ENCODE measurements at places on chromosomes 1 and 21.

DNA sequence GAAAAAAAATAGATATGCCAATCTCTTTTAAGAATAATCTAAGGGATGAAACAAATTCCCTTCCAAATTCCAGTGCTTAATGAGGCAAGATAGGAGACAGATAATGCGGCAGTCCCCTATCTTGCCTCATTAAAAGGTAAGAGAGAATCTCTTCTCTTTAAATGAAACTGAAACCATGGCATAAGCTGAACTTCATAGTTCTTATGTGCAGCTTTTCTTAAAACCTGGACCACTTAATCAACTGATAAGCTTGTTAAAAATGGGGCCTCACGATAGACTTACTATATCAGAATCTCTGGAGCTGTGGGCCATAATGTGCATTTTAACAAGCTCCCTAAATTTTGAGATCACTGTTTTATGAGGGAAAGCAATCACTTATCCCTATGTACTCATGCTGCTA, 79.2 kb downstream of the NIBAN1 start:
- no peak for DNase-seq

- DNase-seq, result no peak
Observed at GRCh38 chr1:207747627-207748492, 4.0 kb upstream of the CD46 start.

GRCh38 chr1:192786576-192786975, 22.3 kb upstream of the RGS2 start:
- no peak for DNase-seq

DNA sequence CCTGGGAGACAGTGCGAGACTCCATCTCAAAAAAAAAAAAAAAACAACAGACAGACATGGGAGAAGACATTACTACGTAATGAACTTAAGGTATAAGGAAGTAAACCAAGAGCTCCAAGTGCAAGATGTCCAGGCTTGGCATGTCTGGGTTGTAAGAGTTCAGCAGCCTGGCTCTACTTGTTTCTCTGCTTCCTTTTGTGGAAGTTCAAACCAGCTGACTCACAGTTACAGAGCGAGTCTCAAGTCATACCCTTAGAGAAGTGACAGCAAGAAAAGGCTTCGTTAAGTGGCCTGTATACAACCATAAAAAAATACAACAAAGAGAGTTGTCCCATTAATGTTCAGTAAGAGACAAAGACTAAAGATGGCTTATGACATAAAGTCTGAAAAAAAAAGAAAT, 1.3 kb downstream of the RIT1 start:
- DNase-seq, result no peak

GRCh38 chr1:172668097-172668496, 9.2 kb downstream of the FASLG start:
- DNase-seq, result no peak

DNA sequence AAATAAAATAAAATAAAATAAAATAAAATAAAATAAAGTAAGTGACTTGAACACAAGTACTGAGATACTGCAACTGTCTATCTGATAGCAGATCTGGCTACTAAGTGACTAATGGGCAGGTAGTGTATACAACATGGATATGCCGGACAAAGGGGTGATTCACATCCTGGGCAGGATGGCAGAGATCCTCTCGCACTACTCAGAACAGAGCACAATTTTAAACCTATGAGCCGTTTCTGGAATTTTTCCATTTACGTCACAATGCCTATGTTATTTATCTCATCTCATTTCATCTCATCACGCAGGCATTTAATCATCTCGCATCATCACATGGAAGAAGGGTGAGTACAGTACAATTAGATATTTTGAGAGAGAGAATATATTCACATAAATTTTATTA, 233.3 kb upstream of the COA6 start:
- no peak for DNase-seq

DNA sequence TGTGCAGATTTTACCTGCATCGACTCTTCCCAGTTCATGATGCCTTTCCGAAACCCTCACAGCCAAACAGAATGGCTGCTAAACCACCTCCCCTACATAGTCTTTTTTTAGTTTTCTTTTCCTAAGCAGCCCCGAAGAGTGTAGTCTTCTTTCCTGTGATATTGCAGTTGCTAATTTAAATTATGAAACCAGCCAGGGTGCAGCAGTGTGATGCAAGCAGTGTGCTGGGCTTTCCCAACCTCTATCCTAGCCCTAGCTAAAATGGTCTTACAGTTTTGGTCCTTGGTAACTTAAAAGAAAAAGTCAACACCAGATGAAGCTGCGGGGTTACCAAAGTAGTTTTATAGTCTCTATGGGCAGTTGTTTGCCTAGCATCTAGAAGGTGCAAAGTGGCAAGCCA, 82.0 kb upstream of the GCLM start:
- DNase-seq, result no peak

DNA sequence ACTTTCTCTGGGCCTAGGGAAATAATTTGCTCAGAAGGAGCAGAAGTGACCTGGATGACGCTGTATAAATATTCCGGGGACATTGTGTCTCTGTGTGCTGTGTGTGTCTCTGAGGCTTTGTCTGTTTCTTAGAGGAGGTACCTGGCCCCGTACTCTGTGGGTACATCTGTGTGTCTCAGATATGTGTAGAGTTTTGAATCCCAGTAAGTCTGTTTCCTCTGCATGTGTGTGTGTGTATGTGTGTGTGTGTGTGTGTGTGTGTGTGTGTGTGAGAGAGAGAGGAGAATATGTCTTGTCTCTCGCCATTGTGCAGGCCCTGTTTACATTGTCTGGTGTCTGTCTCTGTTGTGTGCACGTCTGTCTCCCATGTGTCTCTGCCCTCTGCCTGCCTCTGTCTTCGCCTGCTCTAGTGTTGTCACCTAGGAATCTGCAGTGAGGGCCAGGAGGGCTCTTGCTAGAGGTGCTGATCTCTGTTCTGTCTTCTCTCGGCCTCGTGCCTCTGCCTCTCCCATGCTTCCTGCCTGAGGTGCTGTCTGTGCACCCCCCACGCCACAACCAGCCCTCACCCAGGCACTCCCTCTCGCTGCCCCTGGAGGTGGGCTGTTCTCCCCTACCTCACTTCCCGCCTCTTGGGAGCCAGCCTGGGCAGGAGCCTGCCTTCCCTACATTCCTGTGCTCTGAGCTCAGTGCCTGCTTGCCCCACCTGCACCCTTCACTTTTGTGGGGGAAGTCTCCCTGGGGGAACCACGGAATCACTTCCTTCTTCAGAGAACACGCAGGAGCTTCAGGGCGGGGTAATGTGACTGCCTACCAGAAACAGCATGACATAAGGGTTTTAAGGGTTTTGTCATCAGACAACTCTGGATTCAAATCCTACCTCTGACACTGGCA, 5.9 kb downstream of the MAP7D1 start:
- no peak for DNase-seq

DNA sequence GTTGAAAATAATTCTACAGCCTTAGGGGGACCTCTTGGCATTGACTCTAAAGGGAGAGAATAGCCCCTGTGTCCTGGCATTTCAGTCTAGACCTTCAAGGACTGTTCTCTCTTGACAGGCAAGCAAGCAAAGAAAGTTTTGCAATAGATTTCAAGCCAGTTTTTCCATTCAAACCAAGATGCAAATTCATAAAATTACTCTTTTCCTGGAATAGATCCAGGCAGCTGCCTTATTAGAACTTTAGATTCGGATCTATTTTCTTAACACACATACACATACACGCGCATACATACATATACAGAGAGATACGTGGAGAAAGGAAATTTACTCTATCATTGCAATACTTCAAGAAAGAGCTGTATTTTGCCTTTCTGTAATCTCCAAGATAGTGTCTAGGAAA, 129.4 kb downstream of the EDEM3 start:
- no peak for DNase-seq

- no peak for DNase-seq
Observed at GRCh38 chr1:31839662-31840343, 24.0 kb upstream of the SPOCD1 start.

DNA sequence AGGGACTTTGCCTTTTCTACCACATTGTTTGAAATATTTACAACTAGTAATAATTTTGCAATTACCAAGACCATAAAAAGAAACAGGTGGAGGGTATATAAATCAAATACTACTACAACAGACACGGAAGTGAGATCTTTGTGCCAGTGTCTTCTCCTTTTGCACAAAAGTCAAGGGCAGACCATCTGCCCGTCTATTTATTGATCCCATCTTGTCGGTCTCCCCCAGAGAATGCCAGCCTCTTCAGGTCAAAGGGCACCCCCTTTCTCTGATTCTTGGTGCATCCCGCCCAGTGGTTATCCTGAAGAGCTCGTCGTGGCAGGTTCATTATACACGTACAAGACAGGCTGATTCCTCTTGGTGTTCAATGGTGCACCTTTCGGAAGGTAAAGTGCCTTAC, 4.8 kb upstream of the PDE9A start:
- no peak for DNase-seq

DNA sequence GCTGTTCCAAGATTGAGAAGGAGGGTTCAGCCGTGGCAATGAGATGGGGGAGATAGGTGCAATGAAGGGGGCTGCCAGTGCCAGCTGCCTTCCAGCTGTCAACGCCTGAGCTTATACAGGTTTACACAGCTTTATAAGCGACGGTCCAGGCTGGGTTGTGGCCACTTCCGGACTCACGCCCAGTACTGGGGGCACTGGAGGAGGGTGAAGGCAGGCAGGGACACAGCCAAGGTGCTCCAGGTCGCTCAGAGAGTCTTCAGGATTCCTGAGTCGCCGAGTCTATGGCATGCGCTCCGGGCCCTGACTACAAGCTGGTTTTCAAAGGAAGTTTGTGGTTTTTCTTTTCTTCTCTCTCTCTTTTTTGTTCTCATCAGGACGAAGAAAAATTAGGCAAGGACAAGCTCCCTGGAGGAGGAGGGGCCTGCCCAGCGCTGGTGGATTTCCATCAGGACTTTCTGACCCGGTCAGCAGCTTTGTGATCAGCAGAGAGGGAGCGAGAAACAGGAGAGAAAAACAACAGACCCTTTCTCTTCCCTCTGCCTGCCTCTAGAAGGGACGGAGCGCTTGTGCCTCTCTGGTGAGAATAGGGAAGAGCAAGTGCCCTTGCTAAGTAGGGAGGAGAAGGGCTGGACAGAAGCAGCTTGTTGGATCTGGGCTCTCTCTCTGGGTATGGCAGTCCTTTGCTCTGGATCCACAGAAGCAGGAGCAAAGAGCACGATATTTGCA, at the start of gene MINDY1:
TSS of gene MINDY1 (minus strand) at position 576 of the 726 bp plus-strand sequence. CDS start 4,285 bp downstream, outside the sequence.
- DNase-seq, result peak; percentile 75

- no peak for DNase-seq
Observed at GRCh38 chr1:37040261-37040660, 5.9 kb upstream of the GRIK3 start.

DNA sequence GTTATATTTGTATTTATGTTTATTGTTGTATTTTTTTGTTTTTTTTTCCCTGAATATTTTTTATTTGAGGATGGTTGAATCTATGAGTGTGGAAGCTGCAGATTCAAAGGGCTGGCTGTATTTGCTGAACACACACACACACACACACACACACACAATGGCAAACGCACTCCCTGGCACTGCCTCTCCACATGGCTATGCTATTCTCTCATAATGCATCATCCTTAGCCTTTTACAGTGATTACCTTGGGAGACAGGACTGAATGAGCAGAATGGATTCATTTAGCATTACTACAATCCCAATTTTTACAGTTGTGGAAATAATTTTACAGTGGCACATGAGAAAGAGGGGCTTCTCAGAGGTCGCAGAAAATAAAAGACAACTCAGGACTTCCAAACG, 390.1 kb downstream of the PCP4 start:
- no peak for DNase-seq

DNA sequence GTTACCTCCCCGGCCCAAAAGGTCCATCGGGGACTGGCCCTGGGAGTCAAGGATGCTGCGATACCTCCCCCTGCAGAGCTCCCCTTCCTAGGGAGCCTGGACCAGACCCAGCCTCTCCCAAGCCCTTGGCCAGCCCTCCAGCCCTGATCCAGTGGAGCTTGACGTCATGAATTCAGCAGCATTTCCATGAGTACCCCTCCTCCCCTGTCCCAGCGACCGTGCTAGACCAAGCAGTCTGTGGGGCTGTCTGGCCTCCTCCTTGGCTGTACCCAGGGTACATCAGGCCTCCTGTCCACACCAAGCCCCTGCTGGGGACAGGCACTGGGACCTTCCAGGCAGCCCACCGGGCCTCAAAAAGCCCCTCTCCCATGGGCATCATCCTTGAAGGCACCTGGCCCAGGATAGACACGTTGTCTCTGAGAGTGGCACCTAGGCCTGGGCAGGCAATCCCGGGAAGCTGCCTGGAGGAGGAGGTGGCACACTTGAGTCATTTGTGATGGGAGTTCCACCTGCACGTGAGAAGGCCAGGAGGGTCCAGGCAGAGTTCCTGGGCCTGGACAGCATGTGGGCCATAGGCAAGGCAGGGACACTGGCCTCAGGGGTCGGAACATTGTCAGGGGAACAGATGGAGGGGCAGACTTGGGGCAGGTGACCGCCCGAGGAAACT, 46.4 kb downstream of the WNT9A start:
- no peak for DNase-seq

DNA sequence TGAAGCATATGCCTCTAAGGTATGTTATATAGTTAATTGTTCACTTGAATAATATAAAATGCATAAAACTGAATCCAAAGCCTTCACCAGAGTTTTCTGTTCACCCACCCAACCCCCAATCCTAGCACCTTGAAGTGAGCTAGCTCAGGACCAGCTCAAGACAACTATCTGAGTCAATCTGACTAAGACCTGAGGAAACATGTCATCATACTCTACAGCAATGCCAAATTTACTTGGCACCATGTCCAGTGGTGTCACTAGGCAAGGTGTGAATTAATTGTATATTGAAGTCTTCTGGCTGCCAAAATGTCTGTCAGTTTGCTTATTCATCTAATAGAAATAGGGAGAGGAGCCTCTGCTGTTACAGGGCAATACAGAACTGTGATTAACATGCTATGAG, 3.8 kb downstream of the DNASE2B start:
- DNase-seq, result no peak

- DNase-seq, result no peak
Observed at GRCh38 chr21:45943630-45944540, 37.7 kb upstream of the COL6A1 start.

GRCh38 chr1:36913484-36914060, 120.7 kb downstream of the GRIK3 start:
- DNase-seq, result no peak

DNA sequence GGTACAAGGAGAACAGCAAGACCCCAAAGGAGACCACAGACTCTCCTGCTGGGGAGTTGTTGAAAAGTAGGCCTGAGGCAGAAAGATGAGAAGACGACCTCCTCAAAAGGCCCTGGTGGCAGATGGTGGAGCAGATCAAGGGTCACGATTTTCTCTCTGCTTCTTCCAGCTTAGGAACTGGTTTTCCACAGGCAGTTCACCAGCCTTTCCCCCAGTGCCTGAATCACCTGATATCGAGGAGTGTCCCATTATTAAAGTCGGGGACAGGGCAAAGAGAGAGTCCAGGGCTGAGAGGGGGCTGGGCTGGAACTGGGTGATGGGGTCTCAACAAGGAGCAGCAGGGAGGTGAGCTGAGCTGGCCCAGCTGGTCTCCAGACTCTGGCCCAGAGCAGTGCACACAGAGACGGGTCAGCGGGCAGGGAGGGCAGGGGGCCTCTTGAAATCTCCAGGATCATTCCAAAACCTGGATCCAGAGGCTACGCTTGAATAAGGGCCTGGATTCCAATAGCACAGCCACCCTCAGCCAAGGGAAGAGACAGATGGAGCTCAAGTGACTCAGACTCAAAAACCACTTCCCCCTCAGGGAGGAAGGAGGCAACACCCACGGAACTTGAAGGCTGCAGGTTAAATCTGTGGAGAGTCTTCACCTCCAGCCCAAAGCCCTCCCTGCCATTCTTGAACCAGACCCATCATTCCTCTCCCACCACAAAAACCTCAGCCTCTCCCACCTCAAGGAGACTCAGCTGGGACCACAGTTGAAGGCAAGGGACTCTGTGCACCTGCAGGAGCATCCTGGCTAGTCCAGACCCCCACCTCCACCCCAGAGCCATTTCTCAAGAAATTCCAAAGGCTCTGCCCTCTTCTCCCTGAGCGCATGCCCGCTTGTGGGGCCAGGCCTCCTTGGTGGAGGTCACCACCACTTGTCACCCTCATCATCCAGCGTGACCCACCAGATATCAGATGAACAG, at the start of gene S100A5:
TSS of gene S100A5 (minus strand) at position 541 of the 968 bp plus-strand sequence. CDS start 743 bp downstream, outside the sequence.
- peak; percentile 59 for DNase-seq
